ENCODE measurements at places on chromosomes 16 and 17. TPM values are rescaled to one million over a fixed set of nuclear protein-coding genes. Genes with fewer than 3 reads are reported as not detected.

The OGFOD3 gene
- total RNA-seq: 48.0 TPM

The TMEM235 gene
- total RNA-seq: not detected

The KRTAP9-4 gene
- total RNA-seq: not detected

The HOXB1 gene
- not detected for total RNA-seq

The CTRB1 gene
- not detected for total RNA-seq

The COPRS gene
- total RNA-seq: 89.1 TPM

The ITGAX gene
- under 0.01 TPM for total RNA-seq

The CAPNS2 gene
- 1.7 TPM for total RNA-seq

The NR1D1 gene
- total RNA-seq: 2.2 TPM

The ZNF469 gene
- total RNA-seq: 3.3 TPM

The DHRS7C gene
- not detected for total RNA-seq

The UNC13D gene
- 2.5 TPM for total RNA-seq

The PABPN1L gene
- not detected for total RNA-seq

The HSD17B1 gene
- total RNA-seq: 5.7 TPM

The ZNF75A gene
- 16.7 TPM for total RNA-seq

The LDHD gene
- 0.43 TPM for total RNA-seq

The COPS3 gene
- total RNA-seq: 67.0 TPM

The GGT6 gene
- total RNA-seq: not detected

The KRT12 gene
- total RNA-seq: not detected

The ESRP2 gene
- 0.16 TPM for total RNA-seq

The ATP2A3 gene
- 3.8 TPM for total RNA-seq

The KCNJ16 gene
- total RNA-seq: under 0.01 TPM

The CACNG4 gene
- total RNA-seq: not detected

The C17orf107 gene
- 3.5 TPM for total RNA-seq

The ACE gene
- 12.6 TPM for total RNA-seq

The G6PC3 gene
- 29.9 TPM for total RNA-seq

The ACSM2A gene
- not detected for total RNA-seq
